ENCODE measurements at places on chromosomes 5 and 9.

- DNase-seq, result no peak
Measured at GRCh38 chr5:9126490-9126889, 419.4 kb downstream of the SEMA5A start.

- DNase-seq, result no peak
Measured at GRCh38 chr9:27328483-27328882, 31.5 kb upstream of the EQTN start.

DNA sequence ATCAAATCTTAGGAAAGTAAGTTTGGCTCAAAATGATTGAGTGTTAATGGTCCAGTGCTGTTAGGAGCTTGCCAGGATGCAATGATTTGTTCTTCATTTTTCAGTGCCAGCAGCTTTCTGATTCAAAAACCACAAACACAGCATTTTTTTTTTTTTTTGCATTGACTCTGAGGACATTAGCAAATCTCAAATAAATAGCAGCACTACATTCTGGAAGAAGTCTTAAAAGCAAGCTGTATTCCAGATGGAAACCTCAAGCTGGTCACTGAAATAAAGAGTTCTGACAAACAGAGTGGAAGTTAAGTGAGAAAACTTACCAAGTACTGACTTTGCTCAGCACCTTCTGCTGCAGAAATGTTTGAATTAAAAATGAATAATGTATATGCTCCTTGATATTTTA is 1653.1 kb upstream of the CDH9 start:
- DNase-seq, result no peak

- DNase-seq, result no peak
Measured at GRCh38 chr5:152462021-152462721, 57.1 kb upstream of the NMUR2 start.

- no peak for DNase-seq
Measured at GRCh38 chr9:37146410-37146809, 26.0 kb downstream of the ZCCHC7 start.

DNA sequence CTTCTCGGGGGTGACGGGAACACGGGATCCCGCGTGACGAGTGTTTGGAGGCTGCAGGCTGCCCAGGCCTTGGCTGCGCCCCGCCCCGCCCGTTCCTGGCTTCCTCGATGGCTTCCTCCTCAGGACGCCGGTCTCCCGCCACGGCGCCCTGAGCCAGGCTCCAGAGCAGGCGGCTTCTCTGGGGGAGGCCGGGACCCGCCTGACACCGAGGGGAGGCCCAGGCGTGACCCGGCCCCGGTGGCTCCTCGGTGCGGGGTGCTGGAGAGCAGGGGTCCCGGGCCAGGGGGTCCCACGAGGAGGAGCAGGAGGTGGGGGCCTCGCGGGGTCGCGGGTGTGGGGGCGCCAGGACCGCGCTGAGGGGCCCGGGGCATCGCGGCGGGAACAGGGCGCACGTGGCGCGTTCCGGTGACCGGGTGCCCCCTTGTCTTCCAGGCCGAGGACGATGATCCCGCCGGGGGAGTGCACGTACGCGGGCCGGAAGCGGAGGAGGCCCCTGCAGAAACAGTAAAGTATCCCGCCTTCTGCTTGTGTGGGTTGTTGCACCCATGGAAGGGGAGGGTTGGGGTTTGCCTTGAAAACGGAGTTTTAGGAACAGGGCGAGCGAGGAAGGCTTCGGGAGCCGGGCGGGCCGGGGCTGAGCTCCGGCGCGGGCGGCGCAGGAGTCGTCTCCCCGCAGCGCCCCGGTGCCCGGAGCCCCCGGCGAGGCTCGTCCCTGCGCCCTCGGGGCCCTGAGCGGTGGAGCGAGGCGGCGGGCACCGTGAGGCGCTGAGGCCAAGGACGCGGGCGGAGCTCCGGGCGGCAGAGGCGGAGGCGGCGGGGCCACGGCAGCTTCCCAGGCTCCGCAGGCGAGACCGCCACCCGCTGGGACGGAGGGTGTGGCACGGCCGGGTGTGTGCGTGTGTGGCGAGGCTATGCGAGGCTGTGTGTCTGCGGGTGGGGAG is 22.2 kb downstream of the AHRR start:
- no peak for DNase-seq

- DNase-seq, result no peak
Measured at GRCh38 chr5:73827106-73827450, 201.1 kb downstream of the ARHGEF28 start.

DNA sequence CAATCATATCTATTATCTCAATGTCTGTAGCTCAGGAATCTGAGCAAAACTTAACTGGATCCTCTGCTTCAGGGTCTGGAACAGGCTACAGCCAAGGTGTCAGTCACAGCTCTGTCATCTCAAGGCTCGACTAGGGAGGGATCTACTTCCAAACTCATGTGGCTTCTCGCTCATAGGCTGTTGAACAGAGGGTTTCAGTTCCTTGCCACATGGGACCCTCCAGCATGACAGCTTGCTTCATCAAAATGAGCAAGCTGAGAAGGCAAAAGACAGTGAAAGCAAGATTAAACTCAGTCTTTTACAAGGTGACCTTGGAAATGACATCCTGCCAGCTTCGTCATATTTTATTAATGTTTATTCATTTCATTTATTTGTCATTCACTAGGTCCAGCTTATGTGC is 111.7 kb downstream of the GADD45G start:
- no peak for DNase-seq

DNA sequence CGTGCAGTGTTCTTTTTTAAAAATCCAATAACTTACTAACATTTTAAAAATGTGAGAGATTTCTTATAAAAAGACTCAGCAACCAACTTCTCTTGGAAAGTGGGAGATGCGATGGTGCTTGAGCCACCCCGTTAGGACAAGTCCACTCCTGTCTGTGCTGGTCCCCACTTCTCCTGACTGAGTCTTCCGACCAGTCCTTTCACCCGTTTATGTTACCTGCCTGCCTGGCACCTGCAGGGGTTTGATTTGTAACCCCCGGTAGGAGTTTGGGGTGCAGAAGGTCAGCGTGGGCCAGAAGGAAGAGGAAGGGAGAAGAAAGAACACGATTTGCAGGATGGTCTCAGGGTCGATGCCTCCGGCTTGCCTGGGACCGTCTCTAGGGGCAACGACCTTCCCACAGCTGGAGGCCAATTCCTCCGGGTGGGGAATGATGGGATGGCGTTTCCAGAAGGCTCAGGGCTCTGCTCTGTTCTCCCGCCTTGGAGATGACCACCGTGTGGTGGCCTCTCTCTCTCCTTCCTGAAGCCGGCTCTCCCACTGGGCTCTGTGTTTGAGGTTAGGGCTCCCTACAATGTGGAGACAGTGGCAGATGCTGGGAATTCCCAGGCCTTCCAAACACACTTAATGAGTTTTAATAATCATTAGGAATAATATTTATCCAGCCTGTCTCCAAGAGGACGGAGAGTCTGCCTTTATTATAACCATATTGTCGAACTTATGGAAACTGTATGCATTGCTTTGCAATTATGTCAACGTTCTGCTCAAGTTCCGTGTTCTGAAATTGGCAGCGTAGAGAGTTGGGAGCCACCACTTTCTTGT is 14.8 kb downstream of the COL27A1 start:
- DNase-seq, result no peak

DNA sequence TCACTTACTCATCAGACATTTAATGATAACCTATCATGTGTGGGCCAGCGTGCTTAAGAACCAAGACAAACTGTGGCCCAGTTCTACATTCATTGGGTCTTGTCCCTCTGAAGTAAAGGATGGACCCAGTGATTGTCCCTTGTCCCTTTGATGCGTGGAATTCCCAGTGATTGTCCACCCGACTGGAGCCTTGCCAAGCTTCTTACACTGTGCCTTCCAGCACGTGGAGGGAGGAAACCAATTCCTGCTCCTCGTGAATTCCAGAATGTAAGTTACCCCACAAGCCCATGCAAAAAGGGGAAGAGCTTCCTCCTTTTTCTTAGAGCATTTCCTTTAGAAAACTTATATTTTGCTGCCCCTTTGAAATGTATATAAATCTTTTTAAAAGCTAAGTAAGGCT is 7.9 kb downstream of the CKMT2 start:
- no peak for DNase-seq

- DNase-seq, result no peak
Measured at GRCh38 chr5:16807547-16807864, 128.6 kb downstream of the MYO10 start.

DNA sequence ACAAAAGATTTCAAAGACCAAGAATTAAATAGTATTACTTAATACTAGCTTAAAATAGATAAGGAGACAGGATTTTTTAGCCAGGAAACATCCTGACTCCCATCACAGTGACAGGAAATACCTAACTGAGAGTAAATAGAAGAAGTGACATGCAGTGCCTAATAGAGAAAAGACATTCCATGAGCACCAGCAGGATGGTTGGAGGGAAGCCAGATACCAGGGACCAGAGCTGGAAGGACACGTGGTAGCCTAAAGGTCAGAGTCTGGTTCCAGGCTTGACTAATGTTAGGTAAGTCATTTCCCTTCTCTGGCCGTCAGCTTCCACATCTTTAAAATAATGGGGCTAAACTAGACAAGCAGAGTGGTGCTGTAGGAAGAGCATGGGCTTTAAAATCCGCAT is 41.6 kb downstream of the CDK5RAP2 start:
- no peak for DNase-seq

GRCh38 chr5:97131139-97131710 is 11.2 kb downstream of the LIX1 start:
- no peak for DNase-seq

DNA sequence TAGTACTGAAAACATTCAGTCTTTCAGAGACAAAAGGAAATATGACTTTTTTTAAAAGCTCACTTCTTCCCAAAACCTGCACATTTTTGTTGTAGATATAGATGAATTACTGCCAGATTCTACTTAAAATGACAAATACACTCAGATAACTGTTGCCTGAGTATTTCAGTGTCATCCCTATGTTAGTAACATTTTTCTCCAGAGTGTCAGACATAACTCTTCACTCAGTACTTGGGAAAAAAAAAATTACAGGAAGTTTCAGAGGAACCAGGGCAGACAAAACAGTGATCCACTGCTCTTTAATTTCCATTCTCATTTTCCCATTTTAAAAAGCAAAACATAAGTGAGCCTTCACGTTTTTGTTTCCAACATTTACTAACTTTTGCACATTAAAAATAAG is 79.3 kb upstream of the ITGA1 start:
- DNase-seq, result no peak

DNA sequence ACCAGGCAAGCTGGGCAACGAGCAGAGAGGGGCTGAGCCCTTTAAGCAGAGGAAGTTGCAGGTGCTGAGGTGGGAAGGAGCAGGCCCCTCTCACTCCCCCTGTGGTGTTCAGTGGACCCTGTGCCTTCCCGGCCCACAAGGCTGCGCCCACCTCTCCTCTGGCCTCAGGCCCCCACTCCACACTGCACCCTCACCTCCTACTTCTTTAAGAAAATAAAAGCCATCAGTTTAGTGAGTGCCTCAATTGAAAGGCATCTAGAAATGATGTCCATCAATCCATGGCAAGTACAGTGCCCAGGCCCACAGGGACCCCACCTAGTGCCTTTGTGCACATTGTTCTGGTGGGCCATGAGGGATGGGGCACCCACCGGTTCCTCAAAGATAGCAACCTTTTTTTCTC is 158.0 kb downstream of the PAX5 start:
- no peak for DNase-seq

GRCh38 chr5:76493190-76493837 is 90.2 kb downstream of the IQGAP2 start:
- no peak for DNase-seq

GRCh38 chr5:57529864-57530263 is 47.3 kb upstream of the ACTBL2 start:
- no peak for DNase-seq

GRCh38 chr5:111229871-111230810 is 6.0 kb downstream of the CAMK4 start:
- DNase-seq, result no peak

DNA sequence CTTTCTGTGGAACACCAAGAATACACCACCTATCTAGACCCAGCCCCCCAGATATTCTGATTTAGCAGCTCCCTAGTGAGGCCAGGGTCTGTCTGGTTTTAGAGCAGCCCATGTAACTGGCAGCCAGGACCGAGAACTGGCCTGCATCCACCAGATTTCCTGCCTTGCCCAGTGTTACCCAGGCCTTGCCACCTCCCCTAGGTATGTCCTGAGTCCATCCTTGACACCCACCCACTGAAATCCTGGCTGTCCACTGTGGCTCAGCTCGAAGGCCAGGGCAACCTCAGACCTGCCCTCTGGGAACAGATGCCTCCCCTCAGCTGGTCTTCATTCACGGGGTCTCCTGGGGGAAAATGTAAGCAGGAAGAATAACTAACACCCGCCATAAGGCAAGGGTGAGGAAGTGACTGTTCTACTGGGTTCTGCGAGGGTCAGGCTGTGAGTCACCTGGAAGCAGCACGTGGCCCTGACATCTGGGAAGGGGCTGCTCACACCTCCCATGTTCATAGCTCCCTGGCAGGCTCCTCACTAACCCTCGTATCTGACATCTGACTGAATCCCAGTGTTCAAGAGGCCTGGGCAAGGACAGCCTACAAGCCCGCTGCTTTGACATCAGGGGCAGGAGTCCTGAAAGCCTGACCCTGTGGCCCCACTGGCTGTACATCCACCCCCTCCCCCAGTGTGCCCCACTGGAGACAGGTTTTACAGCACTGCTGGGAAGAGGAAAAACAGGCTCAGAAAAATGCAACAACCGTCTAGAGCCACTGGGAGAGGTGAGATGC is 72.7 kb downstream of the SEMA4D start:
- DNase-seq, result no peak

DNA sequence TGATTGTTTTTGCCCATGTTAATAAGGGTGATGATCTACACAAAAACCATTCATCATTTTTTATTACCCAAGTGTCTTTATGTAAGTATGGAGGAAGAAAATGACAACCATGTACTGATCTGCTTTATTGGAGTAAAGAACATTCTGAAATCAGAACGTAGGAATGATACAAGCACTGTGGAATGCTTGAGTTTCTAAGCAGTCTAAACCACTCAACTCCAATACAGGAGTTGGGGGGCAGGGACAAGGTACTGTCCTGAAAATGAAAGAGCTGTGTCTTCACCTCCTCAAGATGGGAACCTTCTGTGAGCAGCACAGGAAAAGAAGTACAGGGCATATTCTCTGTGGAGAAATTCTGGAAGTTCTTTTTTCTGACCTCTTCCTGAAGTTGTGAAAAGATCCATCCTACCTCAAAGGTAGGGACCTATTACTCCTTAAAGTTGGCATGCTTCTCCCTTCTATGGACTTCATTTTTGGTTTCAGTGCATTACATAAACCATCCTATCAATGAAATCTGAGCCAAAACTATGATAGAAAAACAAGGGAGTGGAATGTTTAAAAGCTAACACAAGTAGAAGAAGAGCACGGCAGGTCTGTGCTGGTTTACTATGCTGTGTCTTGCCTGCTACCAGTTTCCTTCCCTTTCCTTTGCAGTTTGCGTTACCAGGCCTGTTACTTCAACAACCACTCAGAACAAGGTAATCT is 202.6 kb downstream of the SEMA5A start:
- no peak for DNase-seq
